ENCODE measurements at places on chromosomes 16 and 17.
A peak's percentile ranks its signal among the peaks of the same experiment; 100 is the strongest.

GRCh38 chr17:64250233-64250835 lies 12.7 kb downstream of the TEX2 start:
- DNase-seq, result no peak

DNA sequence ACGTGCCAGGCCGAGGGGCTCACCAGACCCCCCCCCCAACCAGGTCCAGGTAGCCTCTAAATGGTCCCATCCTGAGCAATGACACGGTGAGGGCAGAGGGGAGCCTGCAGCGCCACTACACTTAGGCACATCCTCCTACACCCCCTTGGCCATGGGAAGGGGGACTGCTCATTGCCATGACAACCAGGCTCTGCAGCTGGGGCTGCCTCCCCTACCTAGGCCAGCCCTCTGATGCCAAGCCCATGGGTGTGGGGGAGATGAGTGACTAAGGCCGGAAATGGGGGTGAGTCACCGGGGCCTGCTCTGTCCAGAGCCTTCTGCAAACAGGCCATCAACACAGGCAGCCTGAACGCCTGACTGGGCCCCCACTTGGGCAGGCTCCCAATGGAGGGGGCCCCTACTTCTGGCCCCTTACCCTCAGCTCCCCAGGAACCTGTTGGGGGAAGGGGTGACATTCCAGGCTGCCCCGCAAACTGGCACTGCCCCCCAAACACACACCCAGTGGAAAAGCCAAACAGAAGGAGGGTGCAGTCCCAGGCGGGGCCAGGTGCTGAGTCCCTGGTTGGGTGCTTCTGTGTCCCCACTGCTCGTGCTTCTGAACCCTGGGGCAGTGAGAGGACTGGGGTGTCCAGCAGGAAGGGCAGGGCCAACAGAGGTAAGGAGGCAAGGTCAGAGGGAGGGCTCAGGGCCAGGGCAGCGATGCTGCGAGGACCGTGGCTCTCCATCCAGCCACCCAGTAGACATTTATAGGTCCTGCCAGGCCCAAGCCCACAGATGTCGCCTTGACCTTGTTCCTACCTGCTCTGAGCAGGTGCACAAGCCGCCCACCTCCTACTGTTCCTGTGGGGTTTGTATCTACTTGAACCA lies 8.2 kb downstream of the PLCD3 start:
- no peak for DNase-seq

DNA sequence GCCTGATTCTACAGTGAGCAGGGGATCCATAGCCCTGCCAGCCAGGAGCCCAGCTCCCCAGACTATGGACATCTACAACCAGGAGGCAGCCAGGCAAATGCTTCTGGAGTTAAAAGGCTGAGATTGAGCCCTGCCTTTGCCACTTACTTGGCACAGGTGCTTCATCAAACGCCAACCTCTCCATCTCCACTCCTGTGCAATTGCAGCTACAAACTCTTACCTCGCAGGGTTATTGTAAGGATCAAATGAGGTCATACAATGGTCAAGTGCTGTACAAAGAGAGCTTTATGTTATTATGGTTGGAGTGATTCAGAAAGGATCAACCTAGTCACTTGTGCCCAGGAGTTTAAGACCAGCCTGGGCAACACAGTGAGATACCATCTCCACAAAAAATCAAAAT lies 9.8 kb upstream of the MYO18A start:
- DNase-seq, result no peak

DNA sequence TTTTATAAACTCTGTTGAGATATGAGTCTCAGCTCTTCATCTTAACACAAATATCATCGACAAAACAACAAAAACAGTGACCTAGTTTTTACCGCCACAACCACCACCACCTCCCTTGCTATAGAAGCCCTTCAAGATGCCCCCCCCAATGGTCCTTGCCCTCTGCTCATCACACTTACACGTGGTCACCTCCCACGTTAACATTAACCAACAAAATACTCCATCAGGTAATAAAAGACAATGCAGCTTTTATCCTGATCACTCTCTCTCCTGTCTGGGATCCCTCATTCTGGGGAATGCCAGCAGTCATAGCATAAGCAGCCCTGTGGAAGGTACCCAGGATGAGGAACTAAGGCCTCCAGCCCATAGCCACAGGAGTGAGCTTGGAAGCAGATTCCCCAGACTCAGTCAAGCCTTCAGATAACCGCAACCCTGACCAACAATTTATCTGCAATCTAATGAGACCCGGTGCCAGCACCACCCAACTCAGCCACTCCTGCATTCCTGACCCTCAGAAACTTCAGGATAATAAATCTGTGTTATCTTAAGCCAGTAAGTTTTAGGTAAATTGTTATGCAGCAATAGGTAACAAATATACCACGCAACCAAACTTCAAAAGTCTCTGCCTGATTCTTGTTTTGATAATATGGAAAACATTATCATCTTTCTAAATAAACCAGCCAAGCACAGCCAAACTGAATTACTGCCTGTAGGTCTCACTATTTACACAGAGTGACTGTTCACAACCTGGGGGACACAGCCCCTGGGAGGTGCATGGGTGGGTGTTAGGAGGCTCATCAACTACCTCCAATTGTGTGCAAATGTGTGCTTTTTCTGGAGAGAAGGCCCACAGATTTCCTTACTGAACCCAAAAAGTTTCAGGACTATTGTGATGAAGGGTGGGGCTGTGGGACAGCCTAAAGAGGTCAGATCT lies 6.1 kb downstream of the PECAM1 start:
- no peak for DNase-seq

GRCh38 chr16:75287708-75288107 lies 36.3 kb upstream of the BCAR1 start:
- no peak for DNase-seq

DNA sequence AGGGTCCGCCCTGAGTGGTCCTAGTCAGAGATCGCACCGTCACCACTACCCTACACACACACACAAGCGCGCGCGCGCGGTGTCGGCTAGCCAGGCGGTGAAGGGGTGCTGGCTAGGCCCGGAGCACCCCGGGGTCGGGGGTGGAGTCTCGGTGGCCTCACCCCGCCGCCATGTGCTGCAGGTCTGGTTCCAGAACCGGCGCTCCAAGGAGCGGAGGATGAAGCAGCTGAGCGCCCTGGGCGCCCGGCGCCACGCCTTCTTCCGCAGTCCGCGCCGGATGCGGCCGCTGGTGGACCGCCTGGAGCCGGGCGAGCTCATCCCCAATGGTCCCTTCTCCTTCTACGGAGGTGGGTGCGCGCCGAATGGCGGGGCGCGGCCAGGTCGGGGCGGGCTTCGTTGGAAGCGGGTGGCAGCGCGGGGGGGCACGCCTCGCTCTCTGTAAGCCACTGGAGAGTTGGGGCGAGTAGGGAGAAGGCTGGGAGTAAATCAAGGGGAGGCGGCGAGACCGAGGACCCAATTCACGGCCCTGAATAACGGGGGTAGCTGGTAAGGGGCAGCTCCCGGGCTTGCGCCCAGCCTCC lies 4.8 kb downstream of the LHX1 start:
- no peak for DNase-seq

GRCh38 chr17:82028966-82029365 lies 2.5 kb upstream of the RAC3 start:
- no peak for DNase-seq

DNA sequence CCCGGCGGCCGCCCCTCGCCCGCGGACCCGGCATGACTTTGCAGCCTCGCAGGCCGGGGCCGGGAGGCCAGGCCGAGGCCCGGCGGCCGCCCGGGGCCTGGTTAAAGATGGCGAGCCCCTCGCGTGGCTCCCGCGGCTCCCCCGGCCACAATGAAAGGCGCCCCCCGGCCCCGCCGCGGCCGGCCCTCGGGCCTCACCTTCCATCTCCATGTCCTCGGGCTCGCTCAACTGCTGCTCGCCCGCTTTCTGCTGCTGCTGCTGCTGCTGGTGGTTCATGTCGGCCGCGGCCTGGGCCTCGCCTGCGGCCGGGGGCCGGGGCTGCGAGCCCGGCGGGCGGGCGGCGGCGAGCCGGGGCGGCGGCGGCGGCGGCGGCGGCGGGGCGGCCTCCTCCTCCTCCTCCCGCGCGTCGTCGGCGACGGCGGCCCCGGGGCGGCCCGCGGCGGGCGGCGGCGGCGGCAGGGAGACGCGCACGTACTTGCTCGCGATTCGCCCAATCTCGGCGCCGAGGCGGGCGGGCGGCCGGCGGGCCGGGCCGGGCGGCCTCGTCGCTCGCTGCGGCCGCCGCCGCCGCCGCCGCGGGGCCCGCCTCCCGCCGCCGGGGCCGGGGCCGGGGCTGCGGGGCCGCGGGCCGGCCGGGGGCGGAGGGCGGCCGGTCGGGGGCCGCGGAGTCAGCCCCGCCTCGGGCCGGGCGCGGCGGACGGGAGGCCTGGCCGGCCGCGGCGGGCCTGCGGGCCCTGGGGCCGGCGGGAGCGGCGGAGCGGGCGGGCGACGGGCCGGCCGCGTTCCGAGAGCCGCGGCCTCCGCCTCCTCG lies 491 bp downstream of the USP7 start:
- DNase-seq, result no peak

DNA sequence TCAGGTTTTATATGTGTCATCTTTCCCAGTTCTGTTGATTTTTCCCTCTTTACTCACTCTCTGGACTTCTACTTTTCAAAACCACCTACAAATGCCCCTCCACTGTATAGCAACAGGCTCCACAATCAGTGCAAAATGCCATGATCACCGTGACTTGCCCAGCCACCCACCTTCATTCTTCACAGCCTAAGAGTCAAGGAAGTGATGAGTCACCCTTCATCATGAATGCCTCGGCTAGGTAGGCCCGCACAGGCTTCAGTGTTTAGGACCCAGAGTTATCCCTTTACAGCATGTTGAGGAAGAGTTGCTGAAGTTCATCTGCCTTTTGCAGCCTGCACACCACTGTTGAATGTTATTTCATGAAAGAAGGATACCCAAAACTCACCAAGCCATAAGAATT lies 158.6 kb downstream of the PMP22 start:
- DNase-seq, result no peak

- DNase-seq, result no peak
These were observed 113.8 kb upstream of the SMURF2 start for GRCh38 chr17:64775701-64776570.

GRCh38 chr17:286571-286970 lies 66.0 kb downstream of the RPH3AL start:
- no peak for DNase-seq

DNA sequence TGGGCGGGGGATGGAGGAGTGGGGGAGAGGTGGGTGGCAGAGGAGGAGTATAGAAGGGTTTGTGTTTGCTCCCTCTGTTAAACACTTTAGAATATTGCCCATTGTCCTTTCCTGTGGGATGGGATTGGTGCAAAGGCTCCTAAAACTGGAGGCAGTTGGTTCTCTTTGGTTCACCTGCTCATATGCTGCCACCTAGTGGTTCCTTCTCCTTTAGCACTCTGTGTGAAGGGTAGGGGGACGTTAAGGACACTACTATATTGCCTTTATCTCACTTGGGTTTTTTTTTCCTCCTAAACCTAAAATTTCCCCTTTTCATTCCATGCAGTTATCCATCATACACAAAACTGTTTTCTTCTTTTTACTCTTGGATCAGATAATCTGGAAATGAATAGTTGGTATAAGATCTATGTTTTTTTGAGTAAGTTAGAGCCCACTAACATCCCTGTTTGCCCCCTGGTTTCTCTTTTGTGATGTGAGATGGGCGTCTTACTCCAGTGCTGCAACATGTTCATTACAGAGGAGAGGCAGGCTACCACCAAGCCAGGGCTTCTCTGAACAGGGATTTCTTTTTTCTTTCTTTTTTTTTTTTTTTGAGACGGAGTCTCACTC lies 23.8 kb downstream of the SNX11 start:
- peak; percentile 35 for DNase-seq

DNA sequence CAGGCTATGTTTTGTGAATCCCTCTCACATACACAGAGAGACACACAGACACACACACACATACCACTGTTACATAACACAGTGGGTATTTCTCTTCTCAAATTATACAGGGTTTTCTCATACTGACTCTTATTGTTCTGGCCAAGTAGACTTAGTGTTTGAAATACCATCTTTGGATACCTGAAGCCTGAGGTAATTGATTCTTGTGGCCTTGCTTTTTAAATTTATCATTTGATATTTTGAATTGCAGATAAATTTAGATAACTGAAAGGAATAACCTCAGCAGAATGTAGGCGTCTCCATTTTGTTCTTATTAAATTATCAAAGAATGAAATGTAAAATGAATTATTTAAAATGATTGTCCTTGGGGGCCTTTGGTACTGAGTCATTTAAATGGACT lies 223.8 kb downstream of the LGALS9B start:
- no peak for DNase-seq

DNA sequence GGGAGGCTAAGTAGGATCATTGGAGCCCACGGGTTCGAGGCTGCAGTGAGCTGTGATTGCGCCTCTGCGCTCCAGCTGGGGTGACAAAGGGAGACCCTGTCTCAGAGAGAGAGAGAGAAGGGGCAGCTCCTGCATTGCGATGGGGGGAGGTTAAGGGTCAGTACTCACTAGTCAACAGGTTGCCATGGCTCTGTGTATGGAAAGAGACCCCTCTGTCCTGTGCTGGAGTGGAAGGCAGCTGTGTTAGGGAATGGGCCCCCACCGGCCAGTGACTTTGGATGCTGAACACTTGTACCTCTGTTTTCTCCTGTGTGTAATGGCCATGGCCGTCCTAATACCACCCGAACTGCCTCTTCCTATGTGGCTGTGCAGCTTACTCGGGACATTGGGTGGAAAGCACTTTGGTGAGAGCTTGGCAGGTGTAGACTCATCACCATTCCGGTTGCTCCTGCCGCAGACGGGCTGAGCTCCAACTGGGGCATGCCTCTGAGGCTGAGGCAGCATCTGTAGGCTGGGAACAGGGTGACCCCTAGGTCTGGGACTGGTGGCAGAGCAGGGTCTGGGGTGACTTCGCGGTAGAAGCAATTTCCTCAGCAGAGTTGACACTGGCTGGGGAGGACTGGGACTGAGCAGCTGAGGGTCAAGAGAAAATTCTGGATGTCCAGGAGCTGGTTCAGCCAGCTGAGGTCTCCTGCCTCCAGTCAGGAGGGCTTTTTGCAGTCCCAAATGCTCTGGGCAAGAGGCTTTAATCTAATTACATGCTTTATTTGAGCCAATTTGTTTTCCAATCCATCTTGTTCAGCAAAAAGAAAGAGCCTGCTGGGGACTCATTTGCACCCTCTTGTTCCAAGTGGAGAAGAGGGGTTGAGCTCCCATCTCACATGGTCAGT lies 184.5 kb downstream of the NTN1 start:
- no peak for DNase-seq

DNA sequence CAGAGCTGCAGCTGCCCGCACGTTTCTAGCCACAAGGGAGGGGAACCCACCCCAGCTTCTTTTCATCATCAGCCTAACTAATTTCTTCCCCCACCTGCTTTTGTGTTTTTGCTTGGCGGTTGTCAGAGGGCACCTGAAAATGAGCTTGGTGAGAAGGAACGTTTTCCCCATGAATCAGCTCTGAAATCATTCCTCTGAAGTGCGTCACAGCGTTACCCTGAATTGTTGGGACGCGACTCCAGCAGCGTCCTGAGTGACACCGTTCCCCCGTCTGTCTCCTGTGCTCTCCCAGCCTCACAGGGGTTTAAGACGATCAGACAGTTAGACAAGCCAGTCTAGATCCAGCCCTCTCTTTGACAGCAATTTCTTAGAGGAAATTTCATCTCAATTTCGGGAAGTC lies 722.9 kb upstream of the EEF2KMT start:
- no peak for DNase-seq

- no peak for DNase-seq
These were observed 43.7 kb downstream of the SEC14L1 start for GRCh38 chr17:77184474-77184873.

All from stimulated activated CD4-positive, alpha-beta T cell treated with anti-CD3 and anti-CD28 coated beads, Interleukin-1b, Interleukin-23, amount 100 ng/mL, for 48 hours (primary cell).